ENCODE measurements at places on chromosomes 1 and 21.

- DNase-seq = no peak
These were observed 98.8 kb downstream of the FOXD2 start for GRCh38 chr1:47536646-47537118.

DNA sequence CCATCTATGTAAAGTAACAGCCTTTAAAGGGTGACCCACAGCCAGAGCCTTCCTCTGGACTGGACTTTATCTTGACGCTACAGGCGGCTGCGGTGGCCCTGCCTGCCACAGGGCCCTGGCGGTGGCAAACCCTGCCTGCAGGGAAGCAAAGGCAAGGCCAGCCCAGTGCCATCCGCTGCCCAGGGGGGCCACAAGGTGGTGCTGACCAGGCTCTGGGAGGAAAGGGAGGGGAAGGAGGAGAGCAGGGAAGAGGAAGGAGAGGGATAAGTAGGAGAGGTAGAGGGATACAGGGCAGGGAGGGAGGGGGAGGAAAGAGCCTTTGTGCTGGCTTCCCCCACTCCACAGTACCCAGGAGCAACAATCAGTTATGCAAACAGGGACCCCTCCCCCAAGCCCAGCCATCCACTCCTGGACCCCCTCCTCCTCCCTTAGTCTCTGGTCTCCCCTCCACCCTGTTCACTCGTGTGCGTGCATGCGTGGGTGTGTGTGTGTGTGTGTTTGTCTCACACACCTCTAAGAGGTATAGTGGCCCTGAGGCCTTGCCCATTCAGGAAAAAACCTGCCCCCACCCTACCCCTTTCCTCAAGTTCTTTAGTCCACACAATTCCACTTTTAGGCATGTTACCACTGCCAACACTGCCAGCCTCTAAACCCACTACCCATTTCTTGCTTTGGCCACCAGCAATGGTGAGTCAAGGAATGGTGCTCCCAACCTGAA lies 30.3 kb downstream of the SSBP3 start:
- no peak for DNase-seq

- DNase-seq = peak; percentile 52
These were observed 1.2 kb upstream of the ARHGEF16 start for GRCh38 chr1:3453203-3453761.

GRCh38 chr1:101260556-101261350 lies 23.9 kb downstream of the S1PR1 start:
- no peak for DNase-seq

DNA sequence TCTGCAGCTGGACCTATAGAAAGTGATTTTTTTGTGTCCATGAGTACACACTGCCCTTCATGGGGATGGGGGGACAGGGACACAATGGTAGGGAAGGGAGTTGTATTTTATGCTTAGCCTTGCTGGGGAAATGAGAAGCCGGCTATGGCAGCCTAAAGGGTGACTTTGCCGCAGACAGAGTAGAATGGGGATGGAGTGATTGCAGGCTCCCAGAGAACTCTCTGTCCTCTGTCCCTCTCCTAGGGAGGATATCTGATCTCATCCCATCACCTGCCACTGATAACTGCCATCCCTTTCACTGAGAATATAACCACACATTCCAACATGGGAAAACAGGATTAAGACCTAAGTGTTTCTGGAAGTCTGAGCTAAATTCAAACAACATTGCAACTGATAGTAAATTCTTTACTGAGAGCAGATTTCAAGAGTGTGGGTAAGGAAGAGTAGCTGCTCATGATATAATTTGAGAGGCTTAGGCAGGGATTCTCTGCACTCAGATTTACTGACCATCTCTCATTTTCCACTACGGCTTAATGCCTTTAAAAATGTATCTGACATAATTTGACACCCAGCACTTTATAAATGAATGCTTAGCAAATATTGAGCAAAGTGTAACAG lies 13.9 kb downstream of the SH2D1B start:
- no peak for DNase-seq

GRCh38 chr1:45793942-45794604 lies 9.3 kb upstream of the MAST2 start:
- no peak for DNase-seq

DNA sequence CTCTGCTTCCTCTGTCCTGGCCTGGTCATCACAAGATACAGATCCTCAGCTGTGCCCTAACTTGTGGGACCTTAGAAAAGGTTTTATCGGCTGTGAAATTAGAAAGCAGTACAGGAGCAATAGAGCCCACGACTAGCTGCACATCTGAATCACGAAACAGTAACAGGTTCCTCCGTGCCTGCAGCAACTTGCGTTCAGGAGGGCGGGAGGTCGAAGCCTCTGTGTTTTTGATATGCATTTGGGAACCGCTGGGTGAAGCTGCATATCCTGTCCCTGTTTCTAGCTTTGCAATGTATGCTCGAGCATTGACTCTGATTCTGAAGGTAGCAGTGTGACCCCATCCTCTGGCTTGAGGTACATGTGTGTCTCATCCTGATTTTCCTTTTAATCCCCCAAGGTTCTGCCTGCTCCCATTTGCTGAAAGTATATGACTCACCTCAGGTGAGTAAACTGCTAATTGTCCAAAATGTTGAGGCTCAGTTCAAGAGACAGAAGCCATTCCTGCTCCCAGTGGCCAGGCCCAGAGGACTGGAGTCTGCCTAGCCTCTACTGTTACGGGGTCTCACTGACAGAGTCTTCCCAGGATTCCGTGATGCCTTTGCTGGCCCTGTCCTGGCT lies 44.3 kb downstream of the SCCPDH start:
- DNase-seq = no peak

DNA sequence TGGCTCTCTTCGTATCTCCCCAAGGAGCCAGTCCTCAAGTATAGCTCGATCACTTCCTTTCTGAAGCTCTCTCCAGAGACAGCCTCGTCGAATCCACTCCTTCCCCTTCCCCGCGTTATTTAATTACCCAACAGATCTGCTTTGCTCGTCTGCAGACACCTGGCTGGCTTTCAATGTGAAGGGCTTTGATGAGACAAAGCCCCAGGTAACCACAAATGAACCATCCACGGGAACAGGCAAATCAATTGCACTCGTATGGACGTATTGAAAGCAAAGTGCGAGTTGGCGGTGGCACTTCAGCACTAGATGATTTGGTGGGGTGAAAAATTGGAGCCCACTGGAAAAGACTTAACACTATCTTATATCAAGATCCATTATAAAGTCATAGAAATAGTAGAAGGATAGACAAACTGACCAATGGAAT lies 364 bp upstream of the BCAR3 start:
- DNase-seq = no peak

GRCh38 chr1:220579317-220579716 lies 51.4 kb downstream of the MARK1 start:
- no peak for DNase-seq

- no peak for DNase-seq
These were observed 37.4 kb upstream of the CCDC27 start for GRCh38 chr1:3714814-3715213.

DNA sequence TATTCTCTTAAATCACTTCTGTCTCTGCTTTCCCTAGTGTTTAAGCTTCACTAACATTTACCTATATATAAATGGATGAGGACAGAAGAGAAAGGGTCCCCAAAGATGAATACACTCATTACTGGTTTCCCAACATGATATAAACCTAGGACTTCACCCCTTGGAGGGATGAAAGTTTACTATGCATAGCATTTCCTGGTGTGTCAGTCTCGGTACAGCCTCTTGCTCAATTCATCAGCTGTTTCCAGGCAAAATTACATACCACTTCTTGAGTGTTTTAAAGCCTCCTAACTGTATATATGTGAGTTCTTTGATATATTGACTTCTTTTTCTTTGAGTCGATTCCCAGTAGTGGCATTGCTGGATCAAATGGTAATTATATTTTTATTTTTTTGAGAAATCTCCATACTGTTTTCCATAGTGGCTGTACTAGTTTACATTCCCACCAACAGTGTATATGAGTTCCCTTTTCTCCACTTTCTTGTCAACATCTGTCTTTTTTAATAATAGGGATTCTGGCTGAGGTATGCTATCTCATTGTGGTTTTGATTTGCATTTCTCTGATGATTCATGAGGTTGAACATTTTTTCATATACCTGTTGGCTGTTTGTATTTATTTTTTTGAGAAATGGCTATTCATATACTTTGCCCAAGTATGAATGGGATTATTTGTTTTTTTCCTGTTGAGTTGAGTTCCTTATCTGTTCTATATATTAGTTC lies 259.3 kb upstream of the CACYBP start:
- DNase-seq = no peak
